ENCODE measurements at places on chromosomes 2 and 18.

GRCh38 chr18:24992491-24992890, 359.5 kb downstream of the ZNF521 start:
- no peak for DNase-seq

DNA sequence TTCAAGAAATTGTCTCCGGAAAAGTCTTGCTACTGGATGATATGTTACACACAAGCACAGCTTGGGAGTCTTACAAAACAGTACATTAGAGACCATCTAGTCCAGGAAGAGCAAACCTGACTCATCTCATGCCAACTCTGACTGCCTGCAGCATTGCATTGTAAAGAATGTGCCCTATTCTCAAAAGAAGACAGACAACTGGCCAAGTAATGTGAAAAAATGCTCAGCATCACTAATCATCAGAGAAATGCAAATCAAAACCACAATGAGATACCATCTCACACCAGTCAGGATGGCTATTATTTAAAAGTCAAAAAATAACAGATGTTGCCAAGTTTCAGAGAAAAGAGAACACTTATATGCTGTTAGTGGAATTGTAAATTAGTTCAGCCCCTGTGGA, 42.7 kb upstream of the GORASP2 start:
- no peak for DNase-seq

GRCh38 chr2:110866466-110866865, 134.1 kb downstream of the ACOXL start:
- no peak for DNase-seq

DNA sequence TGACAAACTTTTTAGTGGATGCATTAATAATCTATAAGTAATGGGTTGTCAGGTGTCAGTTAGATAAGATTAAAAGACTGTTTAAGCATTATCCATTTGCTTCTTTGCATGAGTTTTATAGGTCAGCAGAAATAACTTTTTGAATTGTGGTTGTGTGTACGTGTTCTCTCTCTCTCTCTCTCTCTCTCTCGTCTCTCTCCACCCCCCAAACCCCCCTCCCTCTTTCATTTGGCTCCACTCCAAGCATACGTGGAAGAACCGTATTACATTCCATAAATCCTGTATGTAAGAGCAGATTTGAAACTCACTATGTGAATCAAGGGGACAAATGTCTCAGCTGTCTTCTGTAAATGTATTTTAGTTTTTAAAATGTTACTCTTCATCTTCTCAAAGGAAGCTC, 120.2 kb downstream of the MEIS1 start:
- DNase-seq, result no peak

- no peak for DNase-seq
Observed at GRCh38 chr2:131045286-131046027, 47.8 kb downstream of the FAM168B start.

GRCh38 chr2:130150181-130151144, 5.6 kb upstream of the CCDC74B start:
- no peak for DNase-seq

DNA sequence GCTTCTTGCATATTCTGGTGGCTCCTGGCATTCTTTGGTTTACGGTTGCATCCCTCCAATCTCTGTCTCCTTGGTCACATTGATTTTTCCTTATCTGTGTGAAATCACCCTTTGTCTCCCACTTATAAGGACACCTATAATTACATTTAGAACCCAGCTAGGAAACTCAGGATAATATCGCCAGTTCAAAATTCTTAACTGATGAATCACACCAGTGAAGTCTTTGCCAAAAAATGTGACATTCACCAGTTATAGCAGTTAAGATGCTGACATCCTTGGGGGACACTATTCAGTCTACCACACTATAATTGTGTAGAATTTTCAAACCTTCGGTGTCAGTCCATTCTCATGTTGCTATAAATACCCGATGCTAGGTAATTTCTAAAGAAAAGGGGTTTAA, 320.2 kb downstream of the TMX3 start:
- DNase-seq, result no peak

GRCh38 chr2:99032786-99033185, 96.8 kb upstream of the CRACDL start:
- DNase-seq, result no peak

DNA sequence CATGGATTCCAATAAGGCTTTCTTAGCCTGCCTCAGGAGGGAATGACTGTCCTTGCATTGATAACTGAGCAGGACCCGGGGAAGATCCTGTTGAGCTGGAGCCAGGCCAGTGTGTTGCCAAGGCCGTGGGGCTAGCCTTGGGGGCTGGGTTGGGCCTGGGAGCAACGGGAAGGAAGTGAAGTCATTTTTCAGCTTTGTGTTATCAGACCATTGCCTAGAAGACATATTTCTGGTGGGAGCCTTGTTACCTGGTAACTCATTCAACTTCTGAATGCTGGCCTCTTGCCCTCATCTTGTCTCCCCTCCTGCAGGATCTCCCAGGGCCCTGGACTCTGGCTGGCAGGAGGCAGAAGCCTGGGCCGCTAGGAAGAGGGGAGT, 92.7 kb upstream of the MGAT5 start:
- no peak for DNase-seq

DNA sequence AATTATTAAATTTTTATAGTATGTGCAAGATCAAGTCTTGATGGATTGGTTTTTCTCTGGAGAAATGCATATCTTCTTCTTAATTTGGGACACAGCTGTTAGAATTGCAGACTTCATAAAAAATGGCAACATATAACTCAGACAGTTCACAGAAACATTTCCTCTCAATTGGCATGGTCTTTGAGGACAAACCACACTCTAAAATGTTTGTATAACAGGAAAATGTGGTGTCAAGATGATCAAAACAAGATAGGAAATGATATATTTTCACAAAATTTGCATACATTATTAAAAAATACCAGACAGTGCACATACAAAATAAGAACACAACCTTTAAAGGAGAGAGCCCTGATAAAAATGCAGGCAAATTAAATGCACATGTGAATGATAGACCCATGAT, 63.9 kb downstream of the ICOS start:
- DNase-seq, result no peak

GRCh38 chr2:219422952-219423534, 4.9 kb downstream of the DES start:
- DNase-seq, result no peak

- DNase-seq, result no peak
Observed at GRCh38 chr2:236261452-236261851, 2.8 kb downstream of the ASB18 start.

DNA sequence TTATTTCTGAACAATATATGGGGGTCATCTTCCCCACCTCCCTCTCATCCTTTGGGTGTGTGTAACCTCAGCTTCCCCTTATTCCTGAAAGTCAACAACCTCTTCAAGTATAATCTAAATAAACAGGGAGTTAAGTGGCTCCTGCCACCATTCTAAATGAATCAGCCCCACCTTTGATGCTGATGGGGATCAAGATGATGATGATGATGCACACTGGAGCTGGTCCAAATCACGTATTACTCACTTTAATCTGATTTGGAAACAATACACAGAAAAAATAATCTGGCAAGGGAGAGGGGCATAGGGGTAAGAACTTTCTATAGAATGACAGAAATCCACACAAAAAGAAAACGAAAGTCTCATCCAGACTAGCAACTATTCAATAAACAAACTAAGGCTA, 7.1 kb downstream of the ACVR1 start:
- no peak for DNase-seq

- no peak for DNase-seq
Observed at GRCh38 chr2:233449081-233449901, 95.0 kb downstream of the DGKD start.

DNA sequence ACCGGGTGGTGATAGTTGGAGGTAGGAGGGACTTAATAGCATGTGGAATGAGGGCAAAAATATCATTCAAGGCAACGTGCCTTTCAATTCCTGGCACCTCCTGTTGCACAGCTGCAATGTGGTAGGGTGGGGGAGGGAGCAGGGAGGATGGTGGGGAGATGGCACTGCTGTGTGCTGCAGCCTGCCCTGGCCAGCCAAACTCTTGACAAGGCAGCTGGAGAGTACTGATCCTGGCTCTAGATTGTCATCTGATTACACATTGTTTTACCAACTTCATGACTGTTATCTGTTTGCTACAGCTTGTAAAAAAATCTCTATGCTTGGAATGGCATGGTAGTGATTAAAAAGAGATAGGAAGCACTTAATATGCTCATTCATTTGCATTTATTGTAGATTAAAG, 47.7 kb downstream of the PLCL1 start:
- no peak for DNase-seq

- no peak for DNase-seq
Observed at GRCh38 chr18:57923611-57924010, 120.4 kb upstream of the NEDD4L start.

DNA sequence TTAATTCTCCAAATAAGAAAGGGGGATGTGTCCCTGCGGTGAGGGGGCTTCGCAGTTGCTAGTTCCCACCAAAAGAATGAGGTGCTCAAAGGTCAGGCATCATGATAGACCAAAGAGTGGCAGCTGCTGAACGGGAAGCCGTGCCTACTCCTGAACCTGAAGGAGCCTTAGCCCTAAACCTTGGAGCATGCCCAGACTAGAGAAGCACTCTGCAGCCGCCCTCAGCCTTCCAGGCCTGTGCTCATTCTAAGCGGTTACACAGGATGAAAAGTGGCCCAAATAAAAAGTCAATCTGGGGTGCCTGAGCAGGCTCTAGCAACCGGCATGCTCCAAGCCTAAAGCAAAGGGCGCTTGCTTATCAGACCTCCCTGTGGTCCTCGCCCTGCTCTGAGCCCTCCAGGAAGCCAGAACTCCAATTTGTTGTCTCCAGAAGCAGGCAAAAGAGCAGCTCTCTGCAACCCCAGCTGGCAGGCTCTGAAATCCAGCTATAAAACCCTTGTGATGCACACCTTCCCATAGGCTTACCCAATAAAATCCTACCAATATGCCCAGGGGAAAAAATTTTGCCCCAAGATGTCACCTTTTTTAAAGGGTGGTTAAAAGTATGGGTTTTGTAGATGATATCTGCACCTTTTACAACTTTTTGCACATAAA, 17.5 kb downstream of the UXS1 start:
- no peak for DNase-seq

DNA sequence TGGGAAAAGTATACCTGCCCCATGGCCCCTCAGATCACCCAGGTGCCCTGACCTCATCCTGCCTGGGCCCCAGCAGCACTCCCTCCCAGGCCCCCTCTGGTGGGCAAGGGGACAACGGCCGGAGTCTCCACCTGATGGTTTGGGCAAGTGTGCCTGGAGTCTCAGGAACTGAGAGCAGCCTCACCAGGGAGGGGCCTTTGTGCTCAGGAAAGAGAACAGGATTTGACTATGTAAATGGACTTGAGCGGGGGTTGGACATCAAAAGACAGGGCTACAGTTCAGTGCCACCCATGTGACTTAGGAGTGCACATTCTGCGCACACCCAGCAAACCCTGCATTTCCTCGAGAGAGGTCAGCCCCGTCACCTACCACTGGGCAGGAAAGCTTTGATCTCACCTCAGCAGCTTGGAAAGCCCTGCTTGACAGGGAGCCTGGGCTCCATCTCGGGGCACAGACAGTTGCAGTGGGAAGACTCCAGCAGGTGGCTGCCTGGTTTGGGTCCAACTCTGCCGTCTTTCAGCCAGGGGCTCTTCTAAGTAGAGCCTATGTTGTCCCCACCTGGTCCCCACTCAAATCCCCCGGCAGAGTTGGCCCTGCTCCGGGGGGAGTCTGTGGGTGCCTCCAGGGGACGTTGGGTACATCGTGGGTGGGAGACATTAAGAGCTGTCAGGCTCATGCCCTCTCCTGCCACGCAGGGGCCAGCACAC, 3.3 kb downstream of the INPP5D start:
- peak; percentile 37 for DNase-seq

- peak; percentile 15 for DNase-seq
Observed at GRCh38 chr2:45833301-45833967, 182.0 kb downstream of the PRKCE start.

GRCh38 chr18:76672627-76673026, 149.7 kb upstream of the ZNF236 start:
- DNase-seq, result no peak

- DNase-seq, result no peak
Observed at GRCh38 chr2:32360416-32360815, 3.6 kb downstream of the BIRC6 start.

DNA sequence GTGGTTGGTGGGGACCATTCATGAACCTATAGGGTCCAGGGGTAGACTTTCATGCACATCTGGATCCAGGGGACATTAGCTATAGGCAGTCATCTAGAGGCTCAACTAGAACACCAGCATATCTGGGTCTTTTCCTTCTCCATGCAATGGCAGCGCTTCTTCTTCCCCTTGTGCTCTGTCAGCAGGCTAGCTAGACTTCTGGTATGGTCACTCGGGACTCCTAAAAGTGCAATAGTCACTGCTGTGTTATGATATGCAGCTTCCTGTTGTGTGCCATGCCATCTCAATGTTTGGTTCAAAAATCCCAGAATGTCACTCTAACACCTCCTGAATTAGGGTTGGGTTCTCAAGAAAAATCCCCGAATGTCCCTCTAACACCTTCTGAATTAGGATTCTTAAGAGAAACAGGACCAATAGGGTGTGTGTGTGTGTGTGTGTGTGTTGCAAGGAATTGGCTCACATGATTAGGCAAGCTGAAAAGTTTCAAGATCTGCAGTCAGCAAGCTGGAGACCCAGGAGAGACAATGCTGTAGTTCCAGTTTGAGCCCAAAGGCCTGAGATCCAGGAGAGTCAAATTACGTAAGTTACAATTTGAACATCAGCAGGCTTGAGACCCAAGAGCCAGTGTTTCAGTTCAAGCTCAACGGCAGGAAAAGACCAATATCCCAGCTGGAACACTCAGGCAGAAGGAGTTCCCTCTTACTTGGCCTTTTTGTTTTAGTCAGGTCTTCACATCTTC, 97.1 kb upstream of the LTBP1 start:
- DNase-seq, result no peak

DNA sequence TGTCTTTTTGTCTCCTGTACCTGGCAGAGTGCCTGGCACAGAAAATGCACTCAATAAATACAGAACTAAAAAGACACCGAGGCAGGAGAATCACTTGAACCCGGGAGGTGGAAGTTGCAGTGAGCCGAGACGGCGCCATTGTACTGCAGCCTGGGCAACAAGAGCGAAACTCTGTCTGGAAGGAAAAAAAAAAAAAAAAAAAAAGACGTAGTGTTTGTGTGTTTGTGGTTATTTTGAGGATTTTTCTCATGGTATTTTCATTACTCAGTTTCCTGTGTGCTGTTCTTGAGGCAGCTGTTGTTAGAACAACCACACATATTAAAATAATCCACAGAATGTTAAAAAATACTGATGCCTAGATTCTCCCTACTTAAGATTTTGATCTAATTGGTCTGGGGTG, 519.2 kb upstream of the SPHKAP start:
- DNase-seq, result no peak

DNA sequence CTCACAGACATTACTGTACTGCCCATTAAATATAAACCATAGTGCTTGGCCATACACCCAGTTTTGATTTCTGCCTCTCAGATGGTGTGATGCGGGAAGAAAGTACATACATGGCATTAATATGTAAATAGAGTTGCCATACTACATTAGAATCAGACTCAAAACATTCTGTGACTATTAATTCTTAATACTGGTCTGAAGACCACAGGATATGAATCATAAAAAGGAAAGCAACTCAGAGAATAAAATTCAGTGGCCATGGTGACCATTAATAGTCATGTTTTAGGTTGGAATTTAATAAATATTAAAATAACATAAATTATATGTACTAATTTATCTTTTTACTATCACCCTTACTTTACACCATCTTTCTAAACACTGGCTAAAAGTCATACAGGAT, 33.0 kb upstream of the WDR75 start:
- DNase-seq, result no peak

- DNase-seq, result no peak
Observed at GRCh38 chr2:105521176-105521575, 122.3 kb upstream of the FHL2 start.

Measured in MV-4-11 (cell line).